ENCODE measurements at places on chromosomes 5 and 9.

DNA sequence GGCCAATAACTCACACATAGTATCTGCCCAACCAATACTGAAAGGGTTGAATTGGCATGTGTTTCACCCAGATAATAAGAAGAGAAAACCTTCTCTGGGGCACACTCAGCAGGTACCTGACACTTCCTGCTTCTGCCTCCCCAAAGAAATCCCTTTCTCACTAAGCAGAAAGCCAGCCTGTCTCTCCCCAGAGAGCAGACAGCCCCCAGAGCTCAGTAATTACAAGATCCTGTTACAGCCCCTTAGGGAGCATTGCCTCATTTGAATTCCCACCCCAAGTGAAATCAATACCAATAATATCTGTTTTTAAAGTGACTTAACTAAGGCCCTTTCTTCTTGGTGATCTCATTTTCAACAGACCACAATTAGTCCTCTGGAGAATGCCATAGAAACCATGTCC lies 38.5 kb upstream of the FOXI1 start:
- no peak for DNase-seq

DNA sequence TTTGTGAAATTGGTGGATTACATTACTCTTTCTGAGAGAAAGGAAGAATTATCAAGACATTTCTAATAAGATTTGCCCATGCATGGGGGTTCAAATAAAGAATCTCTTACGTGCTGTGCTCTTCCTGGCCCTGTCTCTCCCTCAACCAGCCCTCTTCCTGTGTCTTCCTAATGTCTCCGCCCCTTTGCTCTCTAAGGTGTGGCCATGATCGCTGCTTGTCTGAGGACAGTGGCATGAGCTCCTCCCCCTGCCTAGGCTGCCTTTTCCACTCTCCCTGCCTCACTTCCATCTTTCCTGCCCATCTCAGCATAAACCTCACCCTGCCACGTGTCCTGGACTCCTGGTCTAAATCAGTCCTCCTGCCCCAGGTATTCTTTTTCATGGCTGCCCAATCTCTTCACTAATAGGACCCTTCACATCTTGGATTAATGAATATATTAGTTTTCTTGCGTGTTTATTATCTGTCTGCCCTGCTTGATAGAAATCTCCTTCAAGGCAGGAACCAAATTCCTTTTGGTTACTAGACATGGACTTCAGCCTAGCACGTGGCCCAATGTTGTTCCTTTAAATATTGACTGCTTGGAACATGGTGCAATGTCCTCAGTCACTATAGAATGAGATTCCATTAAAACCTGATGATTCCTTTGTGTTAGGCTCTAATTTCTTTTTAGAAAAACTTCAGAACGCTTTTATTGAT lies 122.3 kb downstream of the MTRR start:
- no peak for DNase-seq

GRCh38 chr5:30808996-30809395 lies 384.5 kb upstream of the CDH6 start:
- DNase-seq: no peak

- DNase-seq: no peak
Measured at GRCh38 chr5:172383191-172383802, 71.0 kb downstream of the SH3PXD2B start.

DNA sequence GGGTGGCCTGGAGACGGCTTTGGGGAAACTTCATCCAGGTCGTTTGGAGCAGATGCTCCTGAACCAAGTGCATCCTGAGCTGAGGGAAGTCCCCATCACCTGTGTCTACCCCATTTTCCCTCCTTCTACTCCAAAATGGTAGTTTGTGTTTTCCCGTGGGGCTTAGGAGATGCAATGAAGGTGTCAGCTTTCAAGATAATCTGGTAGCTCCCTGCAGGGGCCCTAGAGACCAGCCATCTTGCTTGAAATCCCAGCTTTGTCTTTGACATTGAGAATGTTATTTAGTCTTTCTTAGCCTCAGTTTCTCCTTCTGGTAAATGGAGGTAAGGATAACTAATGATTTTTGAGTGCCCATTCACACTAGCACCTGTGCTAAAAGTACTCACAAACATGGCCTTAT lies 77.4 kb downstream of the WWC1 start:
- no peak for DNase-seq

DNA sequence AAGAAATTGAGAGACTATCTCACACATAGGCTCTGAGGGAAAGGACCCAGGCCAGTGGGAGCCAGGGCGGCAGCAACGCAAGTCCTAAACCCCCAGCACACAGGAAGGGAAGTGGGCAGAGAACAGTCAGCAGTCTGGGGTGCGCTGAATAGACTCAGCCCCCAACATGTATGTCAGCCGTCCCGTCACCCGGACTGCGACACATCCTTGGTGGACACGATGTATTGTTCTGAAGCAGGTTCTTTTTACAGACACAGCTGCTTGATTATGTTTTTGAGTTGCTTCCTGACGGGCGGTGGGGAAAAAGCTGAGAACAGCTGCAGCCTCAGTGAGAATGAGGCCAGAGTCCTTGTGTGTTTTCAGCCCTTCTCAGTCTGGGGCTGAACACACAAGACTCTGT lies 64.1 kb upstream of the CXCL14 start:
- DNase-seq: no peak

GRCh38 chr9:99491408-99492158 lies 269.5 kb downstream of the SEC61B start:
- DNase-seq: no peak

- no peak for DNase-seq
Measured at GRCh38 chr9:81225596-81225995, 463.8 kb downstream of the TLE1 start.

DNA sequence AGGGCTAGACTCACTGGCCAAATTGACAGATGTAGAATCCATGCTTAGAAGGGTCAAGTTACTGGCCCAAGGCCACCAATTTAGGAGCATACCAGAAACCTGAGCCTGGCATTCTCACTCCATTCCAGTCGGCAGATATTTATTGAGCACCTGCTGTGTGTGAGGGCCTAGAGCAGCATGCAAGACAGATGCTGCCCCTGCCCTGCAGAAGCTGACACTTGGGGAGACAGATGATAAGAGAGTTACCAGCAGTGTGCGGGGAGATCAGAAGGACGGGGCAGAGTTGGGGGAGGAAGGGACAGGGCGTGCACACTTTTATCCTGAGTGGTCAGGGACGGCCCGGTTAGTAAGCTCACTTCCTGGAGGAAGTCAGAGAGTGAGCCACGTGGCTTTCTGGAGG lies 111.5 kb upstream of the RAPGEF1 start:
- no peak for DNase-seq

- no peak for DNase-seq
Measured at GRCh38 chr5:87400305-87400899, 12.3 kb downstream of the CCNH start.

DNA sequence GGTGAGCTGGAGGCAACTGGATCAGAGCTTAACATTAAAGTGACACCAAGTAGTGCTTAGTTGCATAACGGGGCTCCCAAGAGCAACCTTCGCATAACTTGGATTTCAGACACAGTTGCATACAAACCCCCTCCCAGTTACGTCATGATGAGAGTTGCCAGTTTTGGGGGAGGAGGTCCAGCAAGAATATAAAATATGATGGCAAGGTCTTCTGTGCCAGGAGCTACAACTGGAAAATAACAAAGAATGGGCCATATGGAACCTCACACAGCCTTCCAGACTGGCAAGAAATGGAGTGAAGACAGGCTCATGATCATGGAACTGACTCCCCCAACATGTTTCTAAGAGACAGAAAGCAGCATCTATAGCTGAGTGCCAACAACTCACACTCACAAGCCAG lies 8.5 kb downstream of the SPOCK1 start:
- no peak for DNase-seq

DNA sequence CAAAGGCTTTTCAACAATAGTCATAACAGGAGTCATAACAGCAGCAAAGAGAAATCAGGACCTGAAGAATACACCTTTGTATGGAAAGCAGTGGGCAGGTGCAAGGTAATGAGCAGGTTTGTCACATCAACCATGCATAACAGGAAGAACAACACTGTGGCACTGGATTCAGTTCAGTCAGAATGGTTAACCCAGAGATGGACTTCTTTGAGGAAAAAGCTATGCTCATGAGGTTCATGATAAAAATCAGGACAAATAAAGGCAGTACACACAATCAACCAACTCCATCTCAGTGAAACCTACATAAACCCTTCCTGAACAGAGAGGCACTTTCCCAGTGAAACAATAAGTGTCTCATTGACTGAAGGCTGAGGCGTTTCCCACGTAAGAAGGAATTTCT lies 27.0 kb downstream of the ABITRAM start:
- no peak for DNase-seq
